ENCODE measurements at places on chromosomes 4 and X.

- no peak for DNase-seq
These were observed 115.4 kb upstream of the STK26 start for GRCh38 chrX:131907488-131908314.

GRCh38 chr4:23763559-23763958 is 126.3 kb downstream of the PPARGC1A start:
- DNase-seq: no peak

- no peak for DNase-seq
These were observed 1953.0 kb upstream of the IGFBP7 start for GRCh38 chr4:59063015-59063720.

GRCh38 chrX:46864606-46865005 is 27.8 kb downstream of the RP2 start:
- DNase-seq: no peak

DNA sequence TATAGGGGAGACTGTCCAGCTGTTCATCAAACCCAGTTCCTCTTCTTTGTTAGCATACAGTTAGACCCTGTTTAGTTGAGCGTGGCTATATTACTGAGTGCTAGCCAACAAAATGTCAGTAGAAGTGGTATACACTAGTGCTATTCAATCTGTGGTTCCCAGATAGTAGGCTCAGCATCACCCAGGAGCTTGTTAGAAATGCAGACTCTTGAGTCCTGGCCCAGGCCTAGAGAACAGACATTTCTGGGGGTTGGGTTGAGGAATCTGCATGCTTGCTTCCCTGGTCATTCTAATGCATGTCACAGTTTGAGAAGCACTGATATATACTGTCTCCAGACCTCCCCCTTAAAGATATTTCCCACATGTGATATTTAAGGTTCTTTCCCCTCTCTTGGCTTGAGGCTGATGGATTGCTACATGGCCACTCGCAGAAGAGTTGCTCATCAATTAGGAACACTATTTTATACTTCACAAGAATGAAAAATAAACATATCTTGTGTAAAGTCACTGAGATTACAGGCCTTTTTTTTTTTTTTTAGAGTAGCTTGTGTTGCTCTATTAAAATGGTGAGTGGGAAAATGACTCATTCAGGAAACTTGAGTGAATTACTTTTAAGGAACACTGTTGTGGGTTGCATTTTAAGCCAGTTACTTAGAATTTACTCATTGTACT is 289.0 kb downstream of the STIM2 start:
- DNase-seq: no peak

DNA sequence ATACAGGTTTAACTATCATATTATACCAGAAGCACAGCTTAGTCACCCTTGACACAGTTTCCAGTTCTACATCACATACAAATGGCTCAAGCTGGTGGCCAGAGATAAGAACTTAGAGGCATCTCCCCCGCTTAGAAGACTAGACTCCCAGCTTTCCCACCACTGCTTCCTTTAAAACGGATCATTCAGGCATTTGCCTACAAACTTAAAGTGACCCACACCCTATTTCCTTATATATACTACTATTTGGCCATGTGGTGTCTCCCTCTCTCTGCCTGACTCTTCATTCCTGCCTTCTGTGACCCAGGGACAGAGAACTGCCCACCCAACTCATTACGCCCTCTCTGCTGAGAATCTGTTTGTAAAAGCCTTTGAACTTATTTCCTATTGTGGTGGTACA is 781.2 kb upstream of the DIAPH2 start:
- no peak for DNase-seq

GRCh38 chr4:169099771-169100180 is 89.7 kb upstream of the CBR4 start:
- peak; percentile 79 for DNase-seq

DNA sequence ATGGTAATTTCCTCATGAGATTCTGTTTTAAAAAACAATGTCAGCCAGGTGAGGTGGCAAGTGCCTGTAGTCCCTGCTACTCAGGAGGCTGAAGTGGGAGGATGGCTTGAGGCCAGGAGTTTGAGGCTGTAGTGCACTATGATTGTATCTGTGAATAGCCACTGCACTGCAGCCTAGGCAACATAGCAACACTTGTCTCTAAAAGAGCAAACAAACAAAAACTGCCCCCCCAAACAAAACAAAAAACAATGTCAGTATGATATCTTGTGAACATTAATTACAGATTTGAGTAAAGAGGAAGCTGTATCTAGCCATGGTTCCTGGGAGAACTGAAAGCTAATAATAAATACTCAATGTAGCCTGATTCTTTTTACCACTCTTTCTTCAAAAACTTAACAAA is 6.8 kb upstream of the MSL3 start:
- DNase-seq: no peak

- no peak for DNase-seq
These were observed 89.4 kb downstream of the EFNB1 start for GRCh38 chrX:68918202-68918601.

DNA sequence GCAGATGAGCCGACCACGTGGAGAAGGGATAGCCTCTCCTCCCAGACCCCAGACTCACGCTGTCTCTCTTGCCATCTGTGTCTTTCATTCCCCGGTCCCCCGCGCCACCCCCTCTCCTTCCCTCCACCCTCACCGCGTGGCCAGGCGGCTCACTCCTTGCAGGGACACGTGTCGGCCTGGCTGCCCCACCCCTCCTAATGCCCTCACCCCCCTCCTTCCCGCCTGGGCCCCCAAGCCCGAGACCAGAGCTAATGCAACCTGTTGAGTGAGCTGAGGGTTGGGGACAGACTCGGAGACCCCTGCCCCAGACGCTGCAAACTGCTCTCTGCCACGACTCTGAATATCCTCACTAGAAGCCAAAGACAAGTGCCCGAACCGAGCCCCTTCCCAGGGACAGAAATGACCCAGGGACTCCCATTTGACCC is 1.8 kb downstream of the SLC38A5 start:
- no peak for DNase-seq

DNA sequence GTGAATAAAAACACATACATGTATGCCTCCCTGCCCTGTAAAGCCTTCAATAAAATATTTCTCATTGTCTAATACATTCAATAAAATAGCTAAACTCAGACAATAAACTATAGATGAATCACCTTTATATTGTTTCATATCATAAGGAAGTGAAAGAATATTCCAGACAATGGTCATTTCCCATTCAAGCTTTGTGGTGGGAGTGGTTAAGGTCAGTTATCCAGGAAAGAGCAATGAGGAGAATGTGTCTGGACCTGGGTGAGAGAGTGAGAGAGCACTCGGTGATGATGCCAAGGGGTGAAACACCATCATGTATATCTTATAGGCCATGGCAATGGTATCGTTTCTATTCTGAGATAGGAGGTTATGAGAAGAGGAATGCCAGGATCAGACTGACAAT is 197.8 kb downstream of the PDHA2 start:
- no peak for DNase-seq

GRCh38 chrX:130974323-130974722 is 71.3 kb upstream of the ENOX2 start:
- no peak for DNase-seq

DNA sequence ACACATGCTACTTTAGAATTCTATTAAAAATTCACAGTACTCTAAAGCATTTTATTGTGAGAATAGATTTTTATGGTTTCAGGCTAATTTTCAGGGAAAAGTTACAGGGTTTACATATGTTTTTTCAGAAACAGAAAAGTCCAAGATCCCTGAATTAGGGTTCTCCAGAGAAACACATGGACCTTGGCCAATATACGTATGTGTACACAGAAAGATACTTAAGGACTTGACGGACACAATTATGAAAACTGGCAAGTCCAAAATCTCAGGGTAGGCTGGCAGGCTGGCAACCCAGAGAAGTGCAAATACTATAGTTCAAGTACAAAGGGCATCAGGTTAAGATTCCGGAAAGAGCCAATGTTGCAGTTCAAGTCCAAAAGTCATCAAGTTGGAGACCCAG is 1897.8 kb upstream of the PCDH10 start:
- DNase-seq: no peak

DNA sequence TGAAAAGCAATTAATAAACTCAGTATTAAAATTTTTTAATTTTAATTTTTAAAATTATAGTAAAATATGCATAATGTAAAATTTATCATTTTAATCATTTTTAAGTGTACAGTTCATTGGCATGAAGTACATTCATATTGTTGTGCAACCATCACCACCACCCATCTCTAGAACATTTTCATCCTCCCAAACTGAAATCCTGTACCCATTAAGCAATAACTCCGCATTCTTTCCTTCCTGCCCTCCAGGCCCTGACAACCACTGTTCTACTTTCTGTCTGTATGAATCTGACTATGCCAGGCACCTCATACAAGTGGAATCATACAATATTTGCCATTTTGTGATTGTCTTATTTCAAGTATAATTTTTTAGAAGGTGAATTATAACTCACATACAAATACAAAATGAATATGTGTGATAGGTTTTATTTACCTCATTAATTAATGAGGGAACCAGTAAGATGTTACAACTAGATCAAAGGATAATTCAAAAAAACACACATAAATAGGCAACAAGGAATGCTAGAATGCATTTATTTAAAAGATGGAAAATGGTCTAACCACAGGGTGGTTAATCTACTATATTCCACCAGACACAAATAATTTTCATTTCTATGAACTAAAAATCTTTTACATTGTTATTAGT is 13.1 kb upstream of the AFF1 start:
- DNase-seq: no peak

All from fibroblast of the conjunctiva (primary cell).